ENCODE measurements at places on chromosomes 12 and 14.

- no peak for DNase-seq
Observed at GRCh38 chr12:119136811-119137410, 41.8 kb upstream of the HSPB8 start.

- no peak for DNase-seq
Observed at GRCh38 chr12:3148366-3149000, 71.3 kb downstream of the TSPAN9 start.

- no peak for DNase-seq
Observed at GRCh38 chr14:93862265-93862664, 64.9 kb upstream of the FAM181A start.

- DNase-seq: peak; percentile 21
Observed at GRCh38 chr12:108752387-108752786, 21.1 kb upstream of the CORO1C start.

- no peak for DNase-seq
Observed at GRCh38 chr12:15963271-15963670, 52.1 kb downstream of the DERA start.

DNA sequence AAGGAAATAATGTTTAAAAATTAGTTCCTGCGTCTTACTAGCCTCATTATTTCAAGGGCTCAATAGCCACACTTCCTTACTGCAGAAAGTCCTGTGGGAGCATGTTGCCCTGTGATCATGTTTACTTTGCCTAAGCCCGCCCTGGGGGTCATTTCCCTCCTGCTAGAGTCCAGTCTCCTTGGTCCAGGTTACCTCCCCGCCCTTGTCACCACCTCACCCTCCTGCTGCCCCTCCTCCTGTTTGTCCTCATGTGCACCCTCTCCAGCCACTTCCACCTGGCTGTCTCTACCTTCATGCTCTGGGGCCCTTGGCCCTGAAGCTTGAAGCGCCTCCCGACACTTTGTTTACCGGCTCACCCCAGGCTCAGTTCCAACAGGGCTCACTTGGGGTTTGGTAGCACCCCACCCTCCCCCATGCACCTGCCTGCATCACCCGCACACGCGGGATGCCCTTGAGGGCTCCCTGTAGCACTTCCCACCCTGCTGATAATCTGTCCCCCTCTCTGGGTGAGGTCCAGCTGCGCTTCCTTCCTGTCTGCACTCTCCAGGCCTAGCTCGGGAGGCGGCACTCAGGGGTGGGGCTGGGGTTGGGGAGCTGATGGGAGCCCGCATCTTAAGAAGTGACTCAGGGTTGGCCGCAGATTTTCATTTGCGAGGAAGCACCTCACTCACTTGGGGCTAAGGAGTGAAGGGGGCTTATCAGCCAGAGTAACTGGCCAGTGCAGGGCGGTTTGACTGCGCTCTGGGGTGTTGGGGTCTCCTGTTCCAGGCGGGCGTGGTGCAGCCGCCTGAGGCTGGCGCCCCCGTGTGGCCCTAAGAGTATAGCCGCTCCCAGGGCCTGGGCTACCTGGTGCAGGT is 40.1 kb downstream of the SMIM41 start:
- peak; percentile 54 for DNase-seq

- DNase-seq: peak; percentile 33
Observed at GRCh38 chr12:27213830-27214787, 30.0 kb upstream of the STK38L start.

GRCh38 chr14:105859717-105860614 is 333.6 kb downstream of the TMEM121 start:
- no peak for DNase-seq

- no peak for DNase-seq
Observed at GRCh38 chr12:67927324-67927723, 61.9 kb upstream of the IFNG-AS1 start.

DNA sequence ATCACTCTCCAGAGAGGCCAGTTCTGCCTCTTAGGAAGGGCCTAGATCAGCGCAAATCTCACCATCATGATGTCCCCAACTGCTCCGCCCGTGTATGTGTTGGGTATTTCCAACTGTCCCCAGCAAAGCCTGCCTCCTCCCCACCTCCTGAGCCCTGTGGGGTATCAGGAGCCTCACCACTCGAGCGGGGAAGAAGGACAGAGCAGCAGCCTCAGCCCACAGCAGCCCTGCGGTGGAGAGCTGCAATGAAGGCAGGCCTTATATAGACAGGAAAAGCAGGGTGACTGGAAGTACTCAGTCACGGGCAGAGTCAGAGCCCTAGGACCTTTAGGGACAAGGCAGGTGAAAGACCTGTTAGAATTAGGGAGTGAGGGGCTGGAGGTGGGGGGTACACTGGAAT is 358.2 kb downstream of the CACNA1C start:
- no peak for DNase-seq

GRCh38 chr12:132321321-132322118 is 7.9 kb downstream of the GALNT9 start:
- no peak for DNase-seq

GRCh38 chr12:94264736-94265485 is 116.5 kb downstream of the PLXNC1 start:
- no peak for DNase-seq

DNA sequence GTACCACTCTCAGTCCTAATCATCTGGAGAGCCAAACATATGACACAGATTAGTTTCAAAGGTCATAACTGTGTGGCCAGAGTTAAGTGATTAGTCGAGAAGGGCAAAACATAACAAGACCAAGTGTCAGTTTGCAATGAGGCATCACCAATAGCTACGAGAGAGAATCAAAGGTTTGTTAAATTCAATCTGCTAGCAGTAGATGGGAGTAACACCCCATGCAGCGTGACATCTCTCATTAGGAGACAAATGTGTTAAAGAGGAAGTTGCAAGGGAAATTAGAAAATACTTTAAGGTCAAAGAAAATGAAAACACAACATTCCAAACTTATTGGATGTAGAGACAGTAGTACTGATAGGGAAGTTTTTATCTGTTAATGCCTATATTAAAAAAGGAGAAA is 135.7 kb upstream of the SYT10 start:
- DNase-seq: no peak

DNA sequence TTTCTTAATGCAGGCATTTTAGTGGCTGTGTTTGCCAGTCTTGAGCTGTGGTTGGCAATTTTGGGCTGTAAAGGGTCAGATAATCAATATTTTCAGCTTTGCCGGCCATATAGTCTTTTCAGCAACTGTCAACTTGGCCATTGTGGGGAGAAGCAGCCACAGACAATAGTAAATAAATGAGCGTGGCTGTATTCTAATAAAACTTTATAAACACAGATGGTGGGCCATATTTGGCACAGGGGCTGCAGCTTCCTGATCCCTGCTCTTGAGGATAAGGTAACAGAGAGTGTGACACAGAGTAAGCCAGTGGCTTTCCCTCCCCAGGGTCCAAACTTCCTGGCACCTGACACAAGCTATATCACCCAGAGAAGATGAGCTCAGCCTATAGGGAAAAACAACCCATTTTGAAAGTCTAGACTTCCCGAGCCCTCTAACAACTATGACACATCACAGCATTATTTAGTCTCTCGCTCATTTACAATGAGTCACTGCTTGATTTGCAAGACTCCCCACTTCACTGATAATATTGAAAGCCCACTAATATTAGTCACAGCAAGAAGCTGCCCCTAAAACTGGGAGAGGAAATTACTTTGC is 163.1 kb upstream of the TMPO start:
- no peak for DNase-seq

DNA sequence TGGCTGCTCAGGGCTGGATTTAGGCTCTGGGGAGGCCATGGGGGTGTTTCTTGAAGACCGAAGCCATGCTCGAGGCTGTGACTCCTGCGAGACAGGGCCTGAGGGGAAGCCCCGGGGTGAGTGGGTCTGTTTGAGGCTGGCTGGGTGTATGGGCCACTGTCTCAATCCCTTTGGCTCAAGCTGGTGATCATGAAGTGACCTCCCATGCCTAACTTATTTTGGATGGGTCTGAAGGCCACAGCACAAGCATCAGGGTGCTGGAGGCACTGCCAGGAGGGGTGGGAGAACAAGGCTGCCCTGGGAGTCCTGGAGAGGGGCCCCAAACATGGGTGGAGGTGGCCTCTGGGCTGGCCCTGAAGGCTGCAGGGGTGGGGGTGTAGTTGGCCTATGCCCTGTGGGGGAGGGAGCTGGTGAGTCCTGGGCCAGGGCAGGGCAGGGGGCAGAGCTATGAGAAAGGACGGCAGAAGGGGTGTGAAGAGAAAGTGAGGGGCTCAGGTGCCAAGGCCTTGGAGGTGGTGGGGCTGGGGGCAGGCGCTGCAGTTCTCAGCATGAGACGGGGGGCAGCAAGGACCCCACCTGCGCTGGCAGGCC is 100.9 kb downstream of the KIF26A start:
- no peak for DNase-seq

GRCh38 chr14:61484826-61485584 is 163.6 kb downstream of the PRKCH start:
- no peak for DNase-seq

- no peak for DNase-seq
Observed at GRCh38 chr12:96872961-96873360, 34.1 kb upstream of the NEDD1 start.

DNA sequence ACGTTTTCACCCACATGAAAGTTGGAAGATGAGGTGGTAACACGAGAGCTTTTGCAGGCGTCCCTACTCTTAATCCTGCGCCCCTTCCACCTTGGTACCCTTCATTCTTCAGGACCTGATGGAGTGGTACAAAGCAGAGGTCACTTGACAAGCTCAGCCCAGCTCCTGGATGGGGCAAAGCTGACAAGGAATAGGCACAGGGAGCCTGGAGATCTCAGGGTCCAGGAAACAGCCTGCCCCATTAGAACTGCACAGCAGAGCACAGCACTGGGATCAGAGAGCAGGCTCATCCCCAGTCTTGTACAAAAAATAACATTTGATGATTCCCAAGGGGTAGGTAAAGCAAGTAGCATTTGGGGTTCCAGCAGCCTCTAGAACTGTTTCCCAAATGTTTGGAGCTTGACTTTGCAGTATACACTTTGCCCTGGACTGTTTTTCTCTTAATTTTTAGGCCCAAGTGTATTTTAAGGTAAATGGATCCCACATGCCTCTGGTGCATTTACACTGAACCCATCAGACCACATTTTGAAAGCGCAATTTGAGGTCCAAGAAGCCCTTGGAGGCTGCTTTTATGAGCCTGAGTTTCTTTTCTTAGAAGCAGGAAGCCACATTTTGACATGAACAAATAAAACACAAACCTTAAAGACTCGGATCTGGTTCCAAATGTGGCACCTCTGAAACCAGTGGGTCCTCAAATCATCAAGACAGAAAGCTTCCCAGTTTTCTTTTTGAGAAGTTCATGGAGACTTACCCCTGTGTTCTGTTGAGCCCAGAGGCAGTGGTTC is 633 bp downstream of the TC2N start:
- DNase-seq: no peak

DNA sequence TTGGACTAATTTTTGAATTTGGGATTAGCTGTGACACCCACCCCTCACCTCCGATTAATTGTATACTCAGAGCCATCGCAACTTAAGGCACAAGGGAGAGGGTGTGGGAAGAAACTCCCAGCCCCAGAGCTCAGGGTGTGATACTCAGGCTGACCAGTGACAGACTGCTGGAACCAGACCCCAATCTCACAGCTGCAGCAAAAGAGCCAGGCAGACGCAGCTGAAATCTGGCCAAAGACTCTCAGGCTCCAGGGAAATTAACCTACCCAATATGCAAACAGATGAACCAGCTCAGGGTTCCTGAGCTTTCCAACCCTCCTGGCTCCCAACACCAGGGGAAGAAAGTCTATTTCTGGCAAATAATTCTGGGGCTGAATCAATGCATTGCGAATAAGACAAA is 30.5 kb downstream of the ANAPC7 start:
- DNase-seq: no peak

GRCh38 chr14:32724867-32725471 is 213.7 kb upstream of the NPAS3 start:
- no peak for DNase-seq

GRCh38 chr12:5015711-5016492 is 27.8 kb upstream of the KCNA5 start:
- DNase-seq: no peak

DNA sequence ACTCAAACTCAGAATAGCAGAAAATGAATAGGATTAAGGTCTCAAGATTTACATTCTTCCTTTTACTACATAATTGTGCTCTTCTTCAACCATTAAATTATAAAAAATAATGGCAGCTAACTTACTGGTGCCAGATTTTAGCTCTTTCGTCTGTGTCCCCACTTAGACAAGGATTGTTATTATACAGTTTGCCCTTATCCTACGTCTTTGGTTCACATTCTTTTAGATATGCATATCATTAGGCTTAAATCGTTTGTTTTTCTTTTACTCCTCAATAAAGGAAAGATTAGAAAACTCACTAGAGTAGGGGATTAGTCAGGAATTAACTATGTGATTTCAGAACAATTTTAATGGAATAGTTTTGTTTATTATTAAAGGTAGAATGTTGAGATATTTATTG is 129.6 kb upstream of the GARIN2 start:
- no peak for DNase-seq

GRCh38 chr12:104575442-104576186 is 118.9 kb downstream of the CHST11 start:
- no peak for DNase-seq

DNA sequence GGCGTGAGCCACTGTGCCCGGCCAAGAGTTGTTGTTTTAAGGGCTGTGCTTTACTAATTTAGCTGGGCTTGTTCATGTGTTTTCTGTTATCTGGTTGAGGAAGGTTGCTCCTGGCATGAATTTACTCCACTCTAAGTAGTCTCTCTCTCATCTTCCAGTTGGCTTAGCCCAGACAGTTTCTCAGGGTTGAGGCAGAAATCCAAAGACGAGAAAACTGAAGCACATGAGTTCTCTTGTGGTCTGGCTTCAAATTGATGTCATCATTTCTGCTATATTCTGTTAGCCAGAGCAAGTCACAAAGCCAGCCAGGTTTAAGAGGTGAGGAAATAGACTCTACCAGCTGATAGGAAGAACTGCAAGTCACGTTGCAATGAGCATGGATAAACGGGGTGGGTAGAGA is 57.9 kb downstream of the E2F7 start:
- no peak for DNase-seq

DNA sequence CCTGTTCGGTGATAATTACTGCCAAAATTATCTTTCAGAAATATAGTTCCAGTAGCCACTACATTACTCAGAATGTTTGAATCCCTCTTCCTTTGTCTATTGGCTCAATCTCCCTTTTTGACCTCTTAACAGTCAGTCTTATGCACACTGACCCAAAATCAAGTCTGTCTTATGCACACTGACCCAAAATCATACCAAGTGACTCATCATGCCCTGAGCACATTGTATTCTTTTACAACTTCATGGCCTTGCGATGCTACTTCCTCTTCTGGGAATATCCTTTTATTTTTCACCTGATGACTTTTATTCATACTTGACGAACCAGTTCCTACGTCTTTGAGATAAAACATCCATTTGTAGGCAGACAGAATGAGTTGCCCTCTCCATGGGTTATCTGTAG is 182.3 kb downstream of the NPAS3 start:
- no peak for DNase-seq

Measured in large intestine (tissue), 12 donors.